Stimulated activated CD4-positive, alpha-beta T cell treated with anti-CD3 and anti-CD28 coated beads, Interleukin-1b, Interleukin-23, amount 100 ng/mL, for 1 hour (primary cell): ENCODE measurements at places on chromosomes 2 and 18.
A peak's percentile ranks its signal among the peaks of the same experiment; 100 is the strongest.

DNA sequence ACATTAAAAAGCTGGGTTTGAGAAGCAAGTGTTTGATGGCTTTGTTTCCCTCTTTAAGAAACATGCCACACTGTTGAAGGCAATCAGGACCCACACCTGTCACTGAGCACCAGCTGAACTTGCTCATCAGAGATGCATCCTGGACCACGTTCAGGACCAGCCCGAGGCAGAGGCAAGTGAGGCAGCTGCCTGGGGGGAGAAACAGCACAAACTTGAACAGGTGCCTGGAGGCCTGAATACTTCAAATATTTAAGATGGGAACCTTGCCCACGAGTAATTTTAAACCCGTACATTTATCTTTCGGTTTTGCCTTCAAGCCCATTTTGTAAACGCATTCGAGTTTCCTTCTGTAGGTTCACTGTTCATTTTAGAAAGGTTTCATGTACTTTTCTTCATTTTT lies 421.3 kb downstream of the NYAP2 start:
- no peak for DNase-seq

DNA sequence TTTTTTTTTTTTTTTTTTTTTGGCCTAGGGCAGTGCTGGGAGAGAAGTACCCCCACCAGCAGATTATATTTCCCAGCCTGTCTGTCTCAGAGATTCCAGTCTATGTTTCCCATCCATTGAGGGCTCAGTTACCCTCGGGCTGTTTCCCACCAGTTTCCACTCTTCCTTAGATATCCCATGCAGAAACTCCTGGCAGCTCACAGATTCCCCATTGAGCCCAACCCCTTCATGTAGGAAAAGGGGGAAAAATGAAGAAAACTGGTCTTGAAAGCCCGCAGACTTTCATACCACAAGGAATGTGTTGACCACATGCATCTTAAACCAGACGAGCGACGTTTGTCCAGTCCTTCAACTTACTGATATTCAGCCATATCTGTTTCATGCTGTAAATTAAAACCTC lies 15.2 kb downstream of the ASXL3 start:
- DNase-seq, result no peak

DNA sequence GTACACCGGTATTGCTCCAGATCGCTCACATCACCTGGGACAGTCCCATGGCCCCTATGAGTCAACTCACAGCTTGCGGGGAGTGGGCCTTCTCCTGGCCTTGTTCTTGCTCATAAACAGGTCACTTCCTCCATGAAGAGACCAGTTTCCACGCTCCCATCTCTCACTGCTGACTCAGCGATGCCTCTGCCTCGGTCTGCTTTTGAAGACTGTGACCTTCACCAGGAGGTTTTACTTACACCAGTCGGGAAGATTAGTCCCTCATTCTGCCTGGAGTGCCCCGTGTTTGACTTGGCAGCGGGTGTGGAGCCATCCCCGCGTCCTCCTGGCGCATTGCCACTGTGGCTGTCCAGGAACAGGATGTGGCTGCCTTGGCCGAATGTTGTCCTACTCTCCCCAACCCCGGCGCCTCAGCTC lies 159.8 kb downstream of the RHBDD1 start:
- no peak for DNase-seq

- no peak for DNase-seq
These were observed 140.4 kb downstream of the SMAD2 start for GRCh38 chr18:47790036-47790435.

- no peak for DNase-seq
These were observed 797 bp downstream of the NXPH2 start for GRCh38 chr2:138779406-138779780.

DNA sequence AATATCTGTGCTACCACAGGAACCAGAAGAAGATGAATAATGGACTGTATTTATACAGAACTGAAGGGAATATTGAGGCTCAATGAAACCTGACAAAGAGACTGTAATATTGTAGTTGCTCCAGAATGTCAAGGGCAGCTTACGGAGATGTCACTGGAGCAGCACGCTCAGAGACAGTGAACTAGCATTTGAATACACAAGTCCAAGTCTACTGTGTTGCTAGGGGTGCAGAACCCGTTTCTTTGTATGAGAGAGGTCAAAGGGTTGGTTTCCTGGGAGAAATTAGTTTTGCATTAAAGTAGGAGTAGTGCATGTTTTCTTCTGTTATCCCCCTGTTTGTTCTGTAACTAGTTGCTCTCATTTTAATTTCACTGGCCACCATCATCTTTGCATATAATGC lies 1399.9 kb downstream of the DPP10 start:
- no peak for DNase-seq

DNA sequence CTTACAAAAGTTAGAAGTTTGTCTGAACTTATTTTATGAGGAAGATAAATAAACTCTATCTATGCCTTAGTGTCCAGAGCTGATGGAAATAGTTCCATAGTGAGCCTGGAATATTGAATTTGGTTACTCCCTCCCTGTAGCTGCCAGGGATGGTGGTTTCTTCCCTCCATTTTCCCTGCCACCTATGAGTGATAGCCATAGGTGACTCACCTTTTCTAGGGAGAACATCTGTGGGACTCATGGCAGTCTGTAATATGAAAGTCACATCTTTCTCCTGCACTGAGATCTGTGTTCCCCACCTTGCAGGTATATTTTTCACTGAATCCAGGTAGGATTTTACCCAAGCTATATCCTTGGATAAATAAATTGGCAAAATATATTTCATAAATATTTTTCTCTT lies 148.8 kb downstream of the TPGS2 start:
- DNase-seq, result no peak

DNA sequence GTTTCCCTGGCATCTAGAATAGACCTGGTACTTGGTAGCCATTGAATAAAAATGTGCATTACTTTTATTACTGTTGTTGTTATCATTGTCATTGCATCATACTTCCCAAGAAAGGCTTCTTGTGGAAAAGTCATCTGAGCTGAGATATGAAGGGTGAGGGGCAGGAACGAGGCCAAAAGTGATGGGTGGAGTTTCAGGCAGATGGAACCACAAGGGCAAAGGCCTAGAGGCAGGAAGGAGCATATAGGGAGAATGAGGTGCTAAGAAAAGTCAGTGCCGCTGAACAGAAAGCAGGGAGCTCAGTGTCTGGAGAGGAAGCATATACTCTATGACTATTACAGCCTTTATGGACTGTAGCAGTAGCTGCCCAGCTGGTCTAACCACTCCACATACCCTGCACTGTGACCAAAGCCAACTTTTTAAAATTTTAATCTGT lies 219.3 kb downstream of the SPP2 start:
- no peak for DNase-seq

GRCh38 chr2:218435003-218435982 lies 16.4 kb downstream of the VIL1 start:
- DNase-seq, result no peak

GRCh38 chr2:241902357-241902991 lies 32.9 kb downstream of the RTP5 start:
- DNase-seq, result no peak

GRCh38 chr2:8662239-8662879 lies 19.5 kb upstream of the ID2 start:
- no peak for DNase-seq

- DNase-seq, result no peak
These were observed 100.0 kb downstream of the COLEC12 start for GRCh38 chr18:400456-400855.

DNA sequence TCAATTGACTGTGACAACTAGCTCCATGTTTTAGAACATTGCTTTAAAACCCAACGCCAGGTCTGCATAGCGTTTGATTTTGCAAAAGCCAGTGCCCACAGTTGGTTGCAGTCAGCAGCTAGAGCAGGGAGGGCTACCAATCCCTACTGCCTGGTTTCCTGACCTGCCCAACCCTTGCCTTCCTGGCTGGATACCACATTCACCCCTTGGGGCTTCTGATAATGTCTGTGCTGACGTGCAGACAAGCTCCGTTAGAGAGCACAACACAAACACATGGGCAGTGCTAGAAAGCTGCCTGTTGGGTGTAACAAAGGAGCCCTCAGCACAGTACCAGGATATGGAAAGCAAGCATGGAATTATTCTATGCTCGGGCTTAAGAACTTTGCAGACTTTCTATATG lies 71.4 kb upstream of the THSD7B start:
- DNase-seq, result no peak

- no peak for DNase-seq
These were observed 25.3 kb upstream of the SEMA4C start for GRCh38 chr2:96895032-96895745.

DNA sequence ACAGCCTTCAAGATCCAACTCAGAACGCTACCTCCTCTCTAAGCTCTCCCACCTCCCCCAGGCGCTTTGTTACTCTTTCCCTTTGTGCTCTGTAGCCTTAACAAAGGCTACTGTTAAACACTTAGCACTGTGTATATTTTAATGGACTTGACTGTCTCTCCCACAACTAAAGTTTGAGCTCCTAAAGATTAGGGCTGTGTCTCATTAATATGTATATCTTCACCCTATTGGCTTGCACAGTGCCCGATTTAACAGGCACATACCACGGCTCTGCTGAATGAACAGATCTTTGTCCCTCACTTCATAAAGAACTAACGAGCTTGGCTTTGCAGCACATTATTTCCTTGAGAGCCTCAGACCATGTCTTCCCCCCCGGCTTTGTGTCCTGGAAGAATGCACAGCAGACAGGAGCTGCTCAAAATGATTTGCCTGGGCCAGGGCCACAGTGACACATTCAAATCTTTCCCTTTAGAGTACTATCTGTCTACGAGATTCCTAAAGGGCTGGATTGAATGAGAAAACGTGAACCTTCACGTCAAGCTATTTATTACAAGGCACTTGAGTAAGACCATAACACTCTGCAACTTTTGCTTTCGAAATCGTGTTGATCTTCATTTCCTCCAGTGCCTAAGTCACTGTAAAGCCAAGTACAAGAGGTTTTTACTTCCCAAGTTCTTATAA lies 22.1 kb downstream of the ABHD3 start:
- DNase-seq, result no peak

DNA sequence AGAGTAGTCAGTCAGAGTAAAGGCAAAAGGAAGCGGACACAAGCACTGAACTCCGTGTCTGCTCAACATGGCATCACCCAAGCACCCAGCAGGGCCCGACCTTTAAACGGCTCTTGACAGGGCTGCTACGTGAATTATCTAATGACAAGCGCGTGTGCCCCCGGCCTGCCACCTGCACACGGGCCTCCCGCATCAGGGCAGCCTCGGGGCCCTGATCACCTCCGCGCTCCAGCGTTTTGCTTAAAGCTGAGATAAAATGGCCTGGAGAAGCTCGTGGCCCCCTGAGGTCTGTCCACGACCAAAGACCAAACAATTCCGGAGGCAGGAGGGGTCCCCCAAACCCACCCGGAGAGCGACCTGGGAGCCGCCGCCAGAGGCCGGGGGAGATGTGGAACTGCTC lies 376 bp downstream of the NDUFA10 start:
- no peak for DNase-seq

DNA sequence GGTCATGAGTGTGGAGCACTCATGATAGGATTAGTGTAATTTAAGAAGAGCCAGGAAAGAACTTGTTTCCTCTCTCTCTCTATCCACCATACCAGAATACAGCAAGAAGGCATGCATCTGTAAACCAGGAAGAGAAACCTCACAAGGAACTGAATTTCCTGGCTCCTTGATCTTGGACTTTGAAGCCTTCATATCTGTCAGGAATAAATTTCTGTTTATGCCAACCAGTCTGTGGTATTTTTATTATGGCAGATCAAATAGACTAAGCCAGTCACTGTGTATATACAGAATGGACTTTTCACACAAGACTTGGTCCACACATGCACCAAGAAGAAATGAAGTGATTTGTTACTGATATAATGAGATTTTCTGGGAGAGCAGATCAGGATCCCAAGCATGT lies 930.1 kb upstream of the TMEFF2 start:
- no peak for DNase-seq

DNA sequence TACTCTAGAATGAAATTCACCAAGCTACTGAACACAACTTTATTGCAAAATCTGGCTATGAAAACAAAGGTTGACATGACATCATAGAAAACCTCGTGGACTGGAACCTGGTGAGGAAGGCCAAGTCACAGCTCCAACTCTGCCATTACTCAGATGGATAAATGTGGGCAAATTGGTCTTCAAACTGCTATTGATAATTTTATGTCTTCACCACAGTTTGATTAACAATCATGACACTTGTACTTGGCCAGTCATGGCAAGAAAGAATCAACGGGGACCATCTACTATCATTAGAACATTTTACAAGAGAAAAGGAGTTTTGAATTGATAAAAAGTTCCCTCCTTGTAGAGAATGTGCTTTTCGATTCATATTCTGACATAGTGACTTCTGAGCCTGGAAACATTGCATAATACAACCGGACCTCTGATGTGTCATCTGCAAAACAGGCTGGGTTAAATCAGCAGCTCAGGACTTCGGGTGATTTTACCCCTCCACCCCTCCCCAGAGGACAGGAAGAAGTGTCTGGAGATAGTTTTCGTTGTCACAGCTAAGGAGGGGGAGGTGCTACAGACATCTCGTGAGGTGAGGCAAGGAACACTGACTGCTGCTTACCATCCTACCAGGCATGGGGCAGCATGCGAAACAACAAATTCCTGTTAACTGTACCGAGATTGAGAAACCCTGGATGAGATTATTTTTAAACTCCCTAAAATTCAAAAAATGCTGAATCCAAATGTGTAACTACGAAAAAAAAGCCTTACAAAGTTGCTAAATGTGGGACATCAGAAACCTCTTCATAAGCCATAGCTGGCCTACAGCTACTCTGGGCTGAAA lies 8.4 kb downstream of the L3MBTL4 start:
- DNase-seq, result no peak

GRCh38 chr2:239882331-239882732 lies 142.8 kb downstream of the NDUFA10 start:
- DNase-seq, result peak; percentile 20

GRCh38 chr2:9092383-9093282 lies 89.1 kb upstream of the MBOAT2 start:
- DNase-seq, result no peak

- no peak for DNase-seq
These were observed 156.7 kb downstream of the LPIN1 start for GRCh38 chr2:11903085-11903606.

DNA sequence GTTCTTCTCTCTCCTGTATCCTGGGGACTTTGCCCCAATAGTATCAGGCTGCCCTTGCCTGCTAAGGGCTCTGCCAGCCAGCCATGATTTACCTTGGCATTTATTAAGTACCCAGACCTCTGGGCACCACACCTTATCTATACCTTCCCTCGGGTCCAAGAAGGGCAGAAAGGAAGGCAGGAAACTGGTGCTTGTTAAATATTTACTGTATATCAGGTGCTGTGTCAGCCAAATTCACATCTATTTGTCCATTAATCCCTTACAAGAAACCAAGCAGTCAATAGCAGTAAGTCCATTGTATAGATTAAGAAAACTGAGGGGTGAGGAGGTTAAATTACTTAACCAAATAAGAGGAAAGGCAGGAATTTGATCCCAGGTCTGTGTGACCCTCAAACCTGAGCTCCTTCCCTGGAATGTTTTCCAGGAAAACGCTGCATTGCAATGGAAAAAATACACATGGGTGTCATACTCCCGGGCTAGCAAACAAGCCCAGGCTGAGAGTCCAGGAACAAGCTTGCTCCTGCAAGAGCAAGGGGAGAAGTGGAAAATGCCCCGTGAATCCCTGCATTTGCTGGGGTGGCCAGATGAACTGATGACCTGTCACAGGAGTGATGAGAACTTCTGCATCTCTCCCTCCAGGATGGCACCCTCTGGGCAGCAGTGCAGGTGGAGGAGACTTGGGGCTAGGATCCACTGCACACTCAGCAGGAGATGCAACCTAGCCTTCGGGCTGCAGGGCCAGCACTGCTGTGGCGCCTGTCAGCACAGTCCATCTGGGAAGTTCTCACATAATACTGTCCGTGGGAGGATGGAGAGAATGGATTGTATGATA lies 30.4 kb downstream of the CIB4 start:
- DNase-seq, result no peak

- no peak for DNase-seq
These were observed 22.6 kb downstream of the ZNF236 start for GRCh38 chr18:76844742-76845477.

GRCh38 chr18:63098018-63098981 lies 221.3 kb downstream of the BCL2 start:
- DNase-seq, result no peak
